ENCODE measurements at places on chromosomes 5 and 9.

GRCh38 chr5:53001541-53001940, 12.4 kb downstream of the ITGA2 start:
- no peak for DNase-seq

DNA sequence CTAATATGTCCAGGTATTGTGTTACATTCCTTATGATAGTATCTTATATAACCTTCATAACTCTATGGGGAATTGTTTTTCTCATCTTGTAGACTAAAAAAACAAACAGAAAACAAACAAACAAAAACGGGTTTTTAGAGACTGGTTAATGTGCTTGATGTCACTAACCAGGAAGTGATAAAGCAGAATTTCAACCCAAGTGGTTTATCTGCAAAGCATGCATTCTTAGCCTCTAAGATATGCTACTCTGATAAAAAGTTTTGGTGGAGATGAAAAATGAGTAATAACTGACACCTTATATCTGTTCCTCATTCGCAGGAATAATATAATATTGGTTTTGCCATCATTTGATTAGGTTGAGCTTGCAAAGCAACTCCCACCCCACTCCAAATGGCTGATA, 53.4 kb downstream of the PUM3 start:
- no peak for DNase-seq

GRCh38 chr9:98529841-98530240, 178.9 kb downstream of the GABBR2 start:
- no peak for DNase-seq

DNA sequence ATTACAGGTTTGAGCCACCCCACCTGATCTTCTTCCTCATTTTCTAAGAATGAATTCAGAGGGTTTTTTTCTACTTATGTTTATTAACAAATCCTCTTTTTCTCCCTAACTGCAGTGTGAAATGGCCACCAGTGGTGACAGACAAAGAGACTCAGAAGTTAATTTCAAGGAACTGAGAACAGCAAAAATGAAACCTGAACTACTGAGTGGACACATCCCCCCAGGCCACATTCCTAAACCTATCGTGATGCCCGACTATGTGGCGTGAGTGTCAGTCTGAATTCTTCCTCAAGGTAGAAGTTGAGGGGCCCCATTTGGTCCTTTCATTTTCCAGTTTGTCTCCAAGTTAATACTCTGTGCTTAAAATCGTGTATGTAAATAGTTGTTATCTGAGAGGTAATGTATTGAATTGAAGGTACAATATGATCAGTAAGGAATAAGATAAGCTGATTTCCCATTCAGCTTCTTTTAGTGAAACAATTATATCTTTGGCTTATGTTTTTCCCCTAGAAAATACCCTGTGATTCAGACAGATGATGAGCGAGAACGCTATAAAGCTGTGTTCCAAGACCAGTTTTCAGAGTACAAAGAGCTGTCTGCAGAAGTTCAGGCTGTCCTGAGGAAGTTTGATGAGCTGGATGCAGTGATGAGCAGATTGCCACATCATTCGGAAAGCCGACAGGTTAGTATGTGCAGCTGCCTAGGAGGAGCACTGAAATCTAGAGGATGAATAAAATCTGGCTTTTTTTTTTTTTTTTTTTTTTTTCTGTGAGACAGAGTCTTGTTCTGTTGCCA, 17.7 kb downstream of the MARVELD2 start:
- no peak for DNase-seq

DNA sequence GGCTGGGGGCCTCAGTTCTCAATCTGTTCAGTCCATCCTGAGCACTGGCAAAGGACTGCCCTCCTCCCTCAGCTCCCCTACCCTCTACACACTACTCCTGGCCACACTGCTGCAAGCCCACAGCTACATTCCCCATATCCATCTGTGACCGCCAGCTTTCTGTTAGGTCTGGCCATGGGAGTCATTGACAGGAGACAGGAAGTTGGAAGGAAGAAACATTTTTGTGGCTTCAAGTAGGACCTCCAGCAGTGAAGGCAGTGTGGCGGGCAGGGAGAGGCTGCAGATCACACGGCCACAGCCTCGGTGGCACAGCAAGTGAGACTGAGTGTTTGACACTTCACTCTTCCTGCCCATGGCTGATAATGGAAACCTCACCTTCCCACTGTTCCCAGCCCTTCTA, 55.9 kb downstream of the SECISBP2 start:
- DNase-seq: no peak

Data from activated naive CD4-positive, alpha-beta T cell (primary cell).